ENCODE measurements at places on chromosomes 7 and 10.

- no peak for DNase-seq
Observed at GRCh38 chr10:58028597-58029366, 238.9 kb downstream of the IPMK start.

DNA sequence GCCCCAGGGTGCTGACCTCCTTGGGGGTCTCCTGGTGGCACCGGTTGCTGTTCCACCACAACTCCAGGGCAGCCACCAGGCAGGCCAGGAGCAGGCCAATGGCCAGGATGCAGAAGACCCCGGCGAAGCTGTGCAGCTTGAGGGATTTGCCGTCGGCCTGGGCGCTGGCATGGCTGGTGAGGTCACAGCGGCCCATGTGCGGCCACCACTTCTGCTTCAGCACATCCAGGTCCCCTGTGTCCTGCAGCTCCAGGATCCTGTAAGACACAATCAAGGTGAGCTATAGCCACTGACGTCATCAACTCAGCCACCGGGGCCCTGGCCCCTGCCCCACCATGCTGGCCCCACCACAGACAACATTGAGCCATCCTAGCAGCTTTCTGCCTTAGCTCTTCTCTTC, 753.2 kb downstream of the GRID1 start:
- no peak for DNase-seq

DNA sequence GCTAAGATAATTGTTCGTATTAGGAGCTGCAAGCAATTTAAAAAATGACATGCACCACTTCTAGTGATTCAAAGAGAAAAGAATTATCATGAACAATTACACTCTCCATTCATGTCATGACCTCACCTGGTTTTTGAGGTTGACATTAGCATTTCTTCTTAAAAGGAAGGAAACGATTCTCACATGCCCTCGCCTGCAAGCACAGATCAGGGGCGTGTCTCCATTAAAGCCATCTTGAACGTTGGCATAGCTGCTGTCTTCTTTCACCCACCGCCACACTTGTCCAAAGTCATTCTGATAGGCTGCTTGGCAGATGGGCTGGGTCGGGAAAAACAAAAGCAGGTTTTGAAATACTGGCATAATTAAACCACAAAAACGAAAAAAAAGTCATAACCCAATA, 19.9 kb downstream of the ANKRD22 start:
- DNase-seq, result no peak

DNA sequence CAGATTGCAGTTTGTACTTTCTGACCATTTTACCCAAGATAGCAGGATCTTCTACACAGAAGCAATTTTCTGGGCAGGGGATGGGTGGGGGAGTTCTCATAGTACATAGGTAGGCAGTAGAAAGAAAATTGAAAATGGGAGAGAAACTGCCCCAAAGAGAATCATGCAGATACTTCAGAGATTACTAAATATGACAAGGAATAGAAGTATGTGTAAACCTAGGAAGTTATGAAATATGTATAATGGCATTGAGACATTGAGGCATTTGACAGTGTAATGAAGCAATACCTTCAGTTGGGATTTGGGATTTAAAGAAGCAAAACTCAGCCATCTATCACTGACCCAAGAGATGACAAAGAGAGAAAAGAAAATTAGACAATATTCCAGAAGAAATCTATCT, 233.0 kb downstream of the PTN start:
- no peak for DNase-seq

GRCh38 chr7:74307738-74308505, 18.7 kb downstream of the CLIP2 start:
- DNase-seq, result no peak

DNA sequence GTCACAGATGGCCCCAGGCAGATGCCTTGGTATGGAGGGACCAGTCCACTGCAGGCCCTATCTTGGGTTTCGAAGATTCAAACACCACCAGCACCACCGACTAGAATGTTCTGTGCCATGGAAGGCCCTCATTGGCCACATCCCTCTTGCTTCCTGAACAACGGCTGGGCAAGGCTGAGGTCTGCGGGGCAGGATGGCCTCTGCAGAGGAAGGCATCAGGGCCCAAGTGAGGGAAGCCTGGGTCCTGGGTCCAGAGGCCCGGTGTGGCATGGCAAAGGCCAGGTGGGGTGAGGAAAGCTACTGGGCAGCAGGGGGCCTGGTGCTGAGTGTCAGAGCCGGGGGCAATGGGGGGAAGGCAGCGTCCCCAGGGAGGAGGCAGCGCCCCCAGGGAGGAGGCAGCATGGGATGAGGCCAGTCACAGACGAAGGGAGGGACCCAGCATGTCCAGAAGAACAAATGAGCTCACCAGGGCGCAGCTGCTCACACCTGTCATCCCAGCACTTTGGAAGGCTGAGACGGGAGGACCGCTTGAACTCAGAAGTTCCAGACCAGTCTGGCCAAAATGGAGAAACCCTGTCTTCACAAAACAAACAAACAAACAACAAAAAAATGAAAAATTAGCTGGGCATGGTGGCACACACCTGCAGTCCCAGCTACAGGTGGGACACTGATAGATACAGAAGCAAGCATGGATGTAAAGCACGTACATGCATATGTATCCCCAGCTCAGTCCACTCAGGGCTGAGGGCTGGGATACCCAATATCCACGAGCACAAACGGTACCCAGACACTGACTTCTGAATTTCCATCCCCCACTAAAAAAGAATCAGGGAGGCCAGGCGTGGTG, 64.4 kb downstream of the PROSER2 start:
- DNase-seq, result no peak

DNA sequence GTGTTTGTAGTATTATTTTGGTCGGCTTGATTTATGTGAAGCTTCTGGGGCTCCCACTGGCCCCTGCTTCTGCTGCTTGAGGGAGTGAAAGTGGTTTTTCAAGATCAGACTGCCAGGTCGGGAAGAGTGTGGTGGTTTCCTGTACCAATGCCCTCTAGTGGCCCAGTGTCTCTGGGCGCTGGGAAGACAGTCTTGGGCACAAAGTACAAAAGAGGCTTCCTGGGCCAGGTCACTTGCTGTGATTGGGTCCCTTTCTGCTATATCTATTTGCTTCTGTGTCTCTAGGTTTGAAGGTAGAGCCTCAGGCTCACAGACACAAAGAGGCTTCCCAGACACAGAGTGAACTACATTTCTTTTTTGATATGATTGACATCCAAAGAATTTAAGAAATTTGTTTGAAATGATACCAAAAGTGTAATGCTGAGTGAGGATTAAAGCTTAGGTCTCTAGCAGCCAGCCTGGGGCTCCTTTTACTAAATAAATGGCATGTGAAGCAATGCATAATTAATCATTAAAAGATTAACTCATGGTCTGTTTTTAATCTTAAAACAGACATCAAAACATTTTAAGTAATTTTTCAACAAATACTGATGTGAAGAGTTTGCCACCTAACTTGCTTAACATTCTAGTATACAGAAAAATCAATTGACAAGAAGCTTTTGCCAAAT, 36.3 kb downstream of the ABCB1 start:
- no peak for DNase-seq

- no peak for DNase-seq
Observed at GRCh38 chr7:137681657-137682562, 164.9 kb downstream of the DGKI start.

GRCh38 chr10:91607646-91608403, 25.0 kb downstream of the PPP1R3C start:
- DNase-seq, result no peak

GRCh38 chr7:19305698-19306097, 160.5 kb upstream of the FERD3L start:
- DNase-seq, result no peak

DNA sequence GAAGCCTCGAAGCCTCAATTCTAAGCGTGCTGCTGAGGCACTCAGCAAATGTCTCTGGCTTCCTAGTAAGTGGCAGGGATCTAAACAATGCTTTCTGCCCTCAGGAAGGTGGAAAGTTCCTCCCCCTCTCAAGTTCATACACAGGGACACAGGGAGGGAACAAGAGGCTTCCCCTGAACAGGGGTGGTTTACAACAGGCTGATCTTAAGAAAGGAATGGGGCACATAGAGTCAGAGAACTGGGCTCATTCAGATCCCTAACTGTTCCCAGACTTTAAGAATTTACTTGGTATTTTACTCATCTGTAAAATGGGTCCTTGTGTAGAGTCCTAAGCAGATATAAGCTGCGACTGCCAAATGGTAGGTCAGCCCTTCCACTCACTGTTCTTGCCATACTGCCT, 2.5 kb downstream of the TNS3 start:
- DNase-seq, result no peak

DNA sequence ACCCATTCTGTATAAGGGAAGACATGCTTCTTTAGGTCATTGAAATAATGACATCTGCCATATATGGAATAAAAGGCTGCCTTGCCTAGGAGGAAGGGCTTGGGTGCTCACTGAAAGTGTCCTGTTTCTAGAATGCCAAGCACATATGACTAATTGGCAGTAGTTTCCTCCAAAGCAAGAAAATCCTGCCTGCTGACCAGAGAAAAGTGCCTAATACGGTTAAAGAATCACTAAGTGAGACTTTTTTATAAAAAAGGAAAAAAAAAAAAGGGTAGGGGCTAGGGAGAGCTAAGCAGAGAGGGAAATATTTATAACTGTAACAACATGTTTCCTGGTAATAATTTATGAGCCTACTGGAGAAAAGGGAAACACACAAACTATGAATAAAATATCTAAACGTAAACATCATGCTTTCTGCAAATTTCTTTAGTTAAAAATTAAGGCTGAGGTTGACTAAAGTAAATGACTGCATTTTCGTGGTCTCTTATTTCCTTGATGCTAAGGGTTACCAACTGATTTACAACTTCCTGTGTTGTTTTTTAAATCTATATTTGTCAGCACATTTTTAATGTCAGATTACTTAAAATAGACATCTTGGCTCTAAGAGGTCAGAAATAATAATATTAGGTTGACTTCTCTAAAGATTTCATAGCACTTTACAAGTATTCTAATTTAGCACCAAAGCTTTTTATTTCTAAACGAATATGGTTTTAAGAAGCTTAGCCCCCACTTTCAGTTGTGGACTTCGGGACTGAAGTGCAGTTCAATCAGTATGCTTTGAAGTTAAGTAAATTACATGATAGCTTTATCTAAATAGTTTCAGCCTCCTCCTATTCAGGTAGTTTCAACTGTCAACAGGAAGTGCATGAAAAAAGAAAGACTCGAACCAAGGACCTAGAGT, 89.6 kb downstream of the CABCOCO1 start:
- DNase-seq, result no peak

GRCh38 chr7:142407939-142408570, 150.2 kb upstream of the PRSS58 start:
- no peak for DNase-seq

- no peak for DNase-seq
Observed at GRCh38 chr10:52965938-52966401, 193.4 kb upstream of the MBL2 start.

DNA sequence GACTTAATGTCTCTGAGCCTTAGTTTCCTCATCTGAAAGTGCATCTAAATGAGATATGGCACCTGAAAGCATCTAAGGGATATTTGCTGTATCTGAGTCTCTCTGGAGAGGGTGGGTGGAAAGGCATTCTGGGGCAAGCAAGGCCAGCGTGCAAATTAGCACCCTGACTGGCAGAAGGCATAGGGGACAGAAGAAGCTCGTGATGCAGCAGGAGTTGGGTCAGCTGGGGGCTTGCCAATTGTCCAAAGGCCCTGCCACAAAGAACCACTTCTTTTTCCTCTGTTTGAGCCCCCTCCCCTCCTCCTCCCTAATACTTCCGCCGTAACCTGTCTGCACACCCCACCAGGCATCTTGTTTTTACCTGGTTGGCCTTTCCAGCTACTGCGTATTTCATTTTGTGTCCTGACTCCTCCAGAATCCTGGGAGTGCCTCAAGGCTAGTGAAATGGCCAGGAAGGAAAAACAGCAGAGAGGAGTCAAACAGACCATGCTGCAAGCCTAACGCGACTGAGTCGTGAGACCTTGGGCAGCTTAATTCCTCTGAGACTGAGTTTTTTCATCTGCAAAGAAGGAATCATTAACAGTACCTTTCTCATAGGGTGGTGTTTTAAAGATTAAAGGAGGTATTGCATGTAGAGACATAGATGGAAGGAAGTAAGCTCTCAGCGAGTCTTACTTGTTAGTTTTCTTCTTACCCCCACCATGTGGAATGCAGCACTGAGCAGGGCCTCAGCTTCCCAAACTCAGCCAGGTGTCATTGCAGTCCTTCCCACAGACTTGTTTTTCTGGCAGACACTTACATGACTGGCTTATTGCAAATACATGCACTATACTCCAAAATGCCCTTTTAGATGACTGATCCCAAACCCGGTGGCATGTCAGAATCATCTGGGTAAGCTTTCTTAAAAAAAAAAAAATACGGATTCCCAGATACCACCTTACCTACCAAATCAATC, 49.1 kb upstream of the MXI1 start:
- DNase-seq, result no peak

DNA sequence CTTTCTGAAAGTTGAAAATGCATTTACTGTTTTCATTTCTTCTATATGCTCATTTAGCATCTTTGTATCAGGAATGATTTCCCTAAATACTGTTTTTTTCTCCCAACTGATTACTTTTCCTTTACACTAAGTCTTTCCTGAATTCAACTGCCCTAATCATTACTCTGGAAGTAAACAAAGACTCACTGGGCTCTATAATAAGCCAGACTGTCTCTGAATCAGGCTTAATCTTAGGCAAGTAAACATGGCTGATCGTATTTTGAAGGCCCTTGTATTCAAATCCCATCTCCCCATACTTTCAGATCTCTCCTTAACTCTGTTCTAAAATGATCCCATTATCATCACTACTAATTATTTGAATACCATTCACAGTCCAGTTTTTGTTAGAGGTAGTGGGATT, 61.6 kb downstream of the PDZD8 start:
- DNase-seq, result no peak

DNA sequence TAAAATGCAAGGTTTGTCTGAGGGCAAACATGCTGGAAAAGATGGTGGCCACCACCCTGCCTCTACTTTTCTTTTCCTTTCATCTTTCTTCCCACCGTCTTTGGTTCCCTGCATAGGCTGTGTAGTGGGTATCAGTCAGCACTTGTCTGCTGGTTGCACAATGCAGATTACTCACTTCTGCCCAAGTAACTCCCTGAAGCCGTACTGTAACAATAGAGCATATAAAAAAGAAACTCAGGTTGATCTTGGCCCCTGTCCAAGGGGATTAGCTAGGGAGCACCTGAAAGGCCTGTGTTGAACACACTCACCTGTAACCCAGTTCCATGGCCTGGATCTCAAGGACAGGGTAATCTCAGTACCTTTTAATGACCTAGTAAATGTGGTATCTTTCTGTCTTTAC, 533.0 kb upstream of the GALNT17 start:
- DNase-seq, result no peak

DNA sequence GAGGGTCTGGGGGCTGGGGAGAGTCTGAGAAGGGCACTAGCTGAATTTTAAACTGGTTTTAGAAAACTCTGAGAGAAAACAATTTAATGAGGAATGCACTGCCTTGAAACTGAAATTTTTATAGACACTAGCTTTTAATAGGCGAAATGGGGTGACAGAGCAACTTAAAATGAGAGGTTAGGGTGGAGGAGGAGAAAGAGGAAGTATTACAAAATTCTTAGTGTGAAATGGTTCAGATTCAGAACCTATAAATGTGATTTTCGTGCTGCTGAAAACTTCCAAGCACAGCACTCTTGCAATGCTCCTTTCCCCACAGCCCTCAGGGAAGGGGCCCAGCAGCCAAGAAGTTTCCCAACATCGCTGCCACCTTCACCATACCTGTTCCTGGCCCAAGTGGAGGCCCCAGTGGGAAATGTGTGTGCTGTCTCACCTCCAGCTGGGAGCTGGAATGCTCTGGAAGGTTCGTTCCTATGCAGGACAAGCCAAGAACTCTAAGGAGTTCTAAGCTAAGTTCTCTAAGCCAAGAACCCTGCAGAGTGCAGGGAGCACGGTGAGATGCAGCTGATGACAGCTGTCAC, 60.0 kb downstream of the ATXN7L1 start:
- no peak for DNase-seq

GRCh38 chr7:92714280-92714679, 122.1 kb downstream of the CDK6 start:
- DNase-seq, result no peak
